ENCODE measurements at places on chromosomes 3 and 15.

DNA sequence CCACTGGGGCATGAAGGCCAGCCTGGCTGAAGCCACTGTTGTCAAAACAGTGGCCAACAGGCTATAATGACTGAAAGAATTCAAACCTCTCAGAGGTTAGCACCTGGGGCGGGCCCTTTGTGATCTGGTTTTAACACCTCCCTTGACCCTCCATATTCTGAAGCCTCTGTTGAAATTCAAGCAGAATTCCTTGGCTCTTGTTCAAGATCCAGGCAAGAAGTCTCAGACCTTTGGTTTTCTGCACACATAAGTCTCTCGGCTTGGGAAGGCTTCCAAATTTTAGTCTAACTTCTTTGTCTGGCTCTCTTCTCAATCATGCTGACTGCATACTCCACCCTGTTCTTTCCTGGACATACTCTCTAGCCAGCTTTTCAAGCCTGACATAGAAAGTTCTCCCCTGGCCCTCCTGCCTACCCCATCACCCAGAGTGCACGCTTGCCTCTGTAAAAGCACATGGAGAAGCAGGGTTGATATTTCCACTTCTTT, 144.5 kb downstream of the PDZRN3 start:
- DNase-seq: no peak

DNA sequence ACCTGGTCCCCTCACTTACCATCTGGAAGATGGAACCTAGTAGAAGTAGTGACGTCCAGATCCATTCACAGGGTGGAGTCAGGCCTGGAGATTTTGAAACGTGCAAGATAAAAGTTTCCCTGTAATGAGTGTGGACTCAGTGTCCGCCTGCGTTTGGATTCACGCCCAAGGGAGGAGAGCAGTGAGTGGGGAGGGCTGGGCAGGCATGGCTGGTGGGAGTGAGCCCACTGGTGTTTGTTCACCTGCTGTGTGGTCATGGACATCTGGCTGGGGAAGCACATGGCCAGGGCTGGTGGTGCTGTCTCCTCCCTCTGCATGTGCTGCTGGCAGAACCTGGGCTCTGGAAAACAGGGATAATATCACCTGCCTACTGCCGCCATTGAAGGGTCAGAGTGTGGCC, 37.0 kb downstream of the RLBP1 start:
- no peak for DNase-seq

DNA sequence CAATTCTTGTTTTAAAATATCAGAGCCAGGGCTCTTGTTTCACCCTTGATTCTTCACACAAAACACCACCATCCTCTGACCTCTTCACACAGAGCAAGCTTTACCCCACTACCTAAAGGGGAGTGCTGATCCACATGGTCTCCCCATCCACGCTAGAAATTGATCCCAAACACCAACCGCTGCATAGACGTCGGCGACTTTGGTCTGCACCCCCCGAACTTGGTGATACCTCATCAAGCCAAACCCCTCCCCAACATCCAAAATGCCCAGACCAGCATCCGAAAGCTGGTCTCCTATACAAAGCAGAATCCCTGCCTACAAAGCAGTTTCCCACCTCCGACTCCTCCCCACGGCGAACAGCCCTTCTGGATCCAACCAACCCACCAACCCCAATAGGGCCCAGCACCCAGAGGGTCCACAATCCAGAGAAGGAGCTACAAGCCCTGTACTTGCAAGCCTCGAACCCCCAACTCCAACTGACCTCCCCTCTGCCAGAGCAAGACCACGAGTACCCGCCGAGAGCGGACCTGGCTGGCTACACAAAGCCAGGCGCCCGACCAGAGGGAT, 25.8 kb upstream of the MTHFS start:
- no peak for DNase-seq

DNA sequence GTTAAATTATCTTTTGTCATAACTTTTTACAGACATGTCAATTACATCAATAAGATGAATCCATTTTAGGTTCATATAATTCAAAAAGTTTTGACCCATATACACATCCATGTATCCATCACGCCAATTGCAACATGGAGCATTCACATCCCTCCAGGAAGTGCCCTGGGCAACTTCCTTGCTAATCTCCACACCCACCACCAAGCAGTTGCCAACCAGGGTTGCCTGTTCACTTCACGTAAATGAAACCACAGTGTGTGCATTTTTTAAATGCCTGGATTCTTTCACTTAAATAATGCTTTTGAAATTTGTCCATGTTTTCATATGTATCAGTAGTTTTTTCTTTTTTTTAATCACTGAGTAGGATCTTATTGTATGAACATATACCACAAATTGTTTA, 40.7 kb upstream of the LYZL4 start:
- DNase-seq: no peak

DNA sequence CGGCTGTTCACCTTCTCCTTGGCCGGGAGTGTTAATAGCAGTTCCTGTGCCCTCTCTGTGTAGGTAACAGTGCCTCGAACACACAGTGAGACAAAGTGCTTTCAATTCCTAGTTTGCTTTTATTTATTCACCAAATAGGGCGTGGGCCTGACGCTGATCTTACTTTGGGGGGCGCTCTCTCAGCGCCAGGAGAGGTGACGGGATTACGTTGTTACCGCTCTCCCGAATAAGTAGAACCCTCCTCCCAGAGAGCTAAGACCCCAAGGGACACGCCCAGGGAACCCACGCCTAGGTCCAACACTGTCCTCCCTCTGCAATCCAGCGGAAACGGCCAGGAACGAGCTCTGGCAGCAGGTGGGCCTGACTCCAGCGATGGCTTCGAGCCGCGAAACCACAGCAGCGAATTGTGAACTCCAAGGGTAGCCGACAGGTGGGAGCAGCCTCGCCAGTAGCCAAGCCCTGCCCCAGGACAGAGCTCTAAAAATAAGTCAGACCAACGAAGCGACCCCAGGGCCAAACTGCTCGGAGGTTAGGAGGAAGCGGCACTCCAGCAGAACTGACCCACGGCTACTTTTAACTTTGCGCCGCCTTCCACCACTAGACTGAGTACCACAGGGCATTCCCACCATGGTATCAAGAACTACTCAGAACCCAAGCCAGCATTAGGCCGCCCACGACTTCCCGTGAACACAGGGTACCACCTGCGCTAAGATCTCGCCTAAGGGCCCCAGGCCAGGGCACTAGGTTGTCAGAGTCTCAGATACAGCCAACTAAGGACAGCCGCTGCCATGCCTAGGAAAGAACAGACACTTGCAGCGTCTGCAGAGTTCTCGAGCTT, 1.6 kb upstream of the SIN3A start:
- no peak for DNase-seq

DNA sequence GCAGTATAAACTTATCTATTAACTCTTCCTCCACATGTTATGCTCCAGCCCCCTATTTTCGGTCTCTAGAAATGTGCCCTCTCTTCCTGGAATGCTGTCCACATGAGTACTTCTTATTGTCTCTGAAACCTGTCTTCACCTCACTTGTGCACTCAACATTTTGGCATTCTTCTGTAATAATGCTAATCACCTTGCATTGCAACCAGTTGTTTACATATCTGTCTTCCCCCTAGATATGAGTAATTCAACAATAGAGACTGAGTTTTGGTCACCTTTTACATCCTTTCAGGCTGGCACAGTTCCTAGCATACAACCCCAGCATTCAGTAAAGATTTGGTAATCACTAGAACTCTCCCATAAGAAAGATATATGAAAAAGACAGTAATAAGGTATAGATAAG, 17.2 kb downstream of the CCDC80 start:
- DNase-seq: no peak

- DNase-seq: no peak
Measured at GRCh38 chr15:70505936-70506912, 257.1 kb downstream of the UACA start.

GRCh38 chr3:24434651-24435050, 60.0 kb downstream of the THRB start:
- DNase-seq: no peak

GRCh38 chr15:62439543-62440016, 274.5 kb upstream of the C2CD4B start:
- no peak for DNase-seq

DNA sequence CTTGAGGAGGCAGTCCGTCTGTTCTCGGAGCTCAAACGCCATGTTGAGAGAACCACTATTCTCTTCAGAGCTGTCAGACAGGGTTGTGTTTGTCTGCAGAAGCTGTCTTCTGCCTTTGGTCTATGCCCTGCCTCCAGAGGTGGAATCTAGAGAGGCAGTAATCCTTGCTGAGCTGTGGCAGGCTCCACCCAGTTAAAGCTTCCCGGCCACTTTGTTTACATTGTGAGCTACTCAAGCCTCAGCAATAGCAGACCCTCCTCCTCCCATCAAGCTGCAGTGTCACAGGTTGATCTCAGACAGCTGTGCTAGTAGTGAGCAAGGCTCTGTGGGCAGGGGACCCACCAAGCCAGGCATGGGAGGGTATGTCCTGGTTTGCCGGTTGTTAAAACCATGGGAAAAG, 8.9 kb downstream of the OR5AC2 start:
- DNase-seq: no peak

GRCh38 chr3:37712918-37713817, 148.5 kb upstream of the CTDSPL start:
- DNase-seq: no peak

DNA sequence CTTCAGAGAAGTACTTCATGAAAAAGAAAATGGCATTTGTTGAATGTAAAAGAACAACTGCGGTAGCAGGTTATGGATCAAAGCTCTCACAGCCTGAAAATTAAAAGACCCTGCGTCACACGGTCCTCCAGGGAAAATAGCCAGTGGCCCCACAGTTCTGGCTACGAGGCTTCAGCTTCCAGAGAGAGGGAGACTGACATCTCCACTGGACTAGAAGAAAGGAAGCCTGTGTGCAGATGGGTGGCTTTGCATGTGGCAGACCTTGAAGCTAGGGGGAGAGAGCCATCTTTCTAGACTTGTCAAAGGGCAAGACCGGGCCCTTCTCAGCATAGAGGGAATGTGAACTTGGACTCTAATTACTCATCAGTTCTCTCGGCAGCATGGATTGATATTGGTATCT, 159.4 kb downstream of the SLCO3A1 start:
- no peak for DNase-seq

- DNase-seq: no peak
Measured at GRCh38 chr3:45029216-45029615, 3.1 kb downstream of the CLEC3B start.

DNA sequence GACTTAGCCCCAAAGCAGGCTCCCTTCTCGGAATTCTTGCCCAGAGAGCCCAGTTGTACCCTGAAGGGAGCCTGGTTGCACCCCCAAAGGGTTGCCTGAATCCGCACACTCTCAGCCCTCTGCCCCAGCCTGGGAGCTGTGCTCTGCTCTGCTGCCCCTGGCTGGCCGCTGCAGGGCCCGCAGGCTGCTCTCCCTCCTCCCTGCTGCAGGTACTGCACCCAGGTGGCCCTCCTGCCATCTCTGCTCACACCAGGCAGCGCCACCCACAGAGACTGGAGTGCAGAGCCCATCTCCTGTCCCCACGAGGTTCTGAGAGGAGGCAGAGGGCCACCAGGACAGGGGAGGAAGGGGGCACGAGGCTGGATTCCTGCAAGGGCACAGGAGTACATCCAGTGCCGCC, 134.2 kb upstream of the NSMCE3 start:
- no peak for DNase-seq

DNA sequence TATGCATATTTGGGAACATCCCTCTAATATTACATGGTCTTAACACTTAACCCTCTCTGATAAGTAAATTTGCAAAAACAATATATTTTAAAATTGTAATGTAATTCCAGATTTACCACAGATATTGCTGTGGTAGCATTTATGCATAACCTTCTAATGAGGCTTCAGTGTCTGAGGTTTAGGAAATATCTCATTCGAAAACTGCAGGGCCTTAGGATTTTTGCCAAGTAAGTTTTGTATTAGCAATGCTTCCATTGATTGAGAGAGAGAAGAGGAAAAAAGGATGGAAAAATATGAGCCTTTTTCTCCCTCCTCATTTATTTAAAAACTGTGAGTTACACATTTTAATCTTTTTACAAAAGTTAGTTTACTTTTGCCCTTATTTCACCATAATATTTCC, 294.6 kb downstream of the EPHA3 start:
- DNase-seq: no peak

DNA sequence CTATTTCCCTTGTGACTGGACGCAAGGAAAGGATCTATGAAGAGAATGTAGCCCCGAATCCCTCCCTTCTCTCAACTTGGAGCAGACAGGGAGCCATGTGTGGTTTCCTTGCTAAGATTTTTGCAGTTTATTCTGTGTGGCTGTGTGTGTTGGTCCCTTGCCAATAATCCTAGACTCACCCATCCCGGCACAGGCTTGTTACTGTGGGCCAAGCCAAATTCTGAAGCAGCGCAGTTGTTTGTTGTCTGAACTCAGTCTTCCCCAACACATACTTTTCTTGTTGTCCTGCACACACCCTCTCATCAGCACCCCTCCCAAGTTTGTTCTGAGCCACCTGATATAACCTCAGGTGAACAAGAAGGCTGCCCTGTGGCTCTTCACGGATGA, 193.3 kb upstream of the CTDSPL start:
- no peak for DNase-seq

DNA sequence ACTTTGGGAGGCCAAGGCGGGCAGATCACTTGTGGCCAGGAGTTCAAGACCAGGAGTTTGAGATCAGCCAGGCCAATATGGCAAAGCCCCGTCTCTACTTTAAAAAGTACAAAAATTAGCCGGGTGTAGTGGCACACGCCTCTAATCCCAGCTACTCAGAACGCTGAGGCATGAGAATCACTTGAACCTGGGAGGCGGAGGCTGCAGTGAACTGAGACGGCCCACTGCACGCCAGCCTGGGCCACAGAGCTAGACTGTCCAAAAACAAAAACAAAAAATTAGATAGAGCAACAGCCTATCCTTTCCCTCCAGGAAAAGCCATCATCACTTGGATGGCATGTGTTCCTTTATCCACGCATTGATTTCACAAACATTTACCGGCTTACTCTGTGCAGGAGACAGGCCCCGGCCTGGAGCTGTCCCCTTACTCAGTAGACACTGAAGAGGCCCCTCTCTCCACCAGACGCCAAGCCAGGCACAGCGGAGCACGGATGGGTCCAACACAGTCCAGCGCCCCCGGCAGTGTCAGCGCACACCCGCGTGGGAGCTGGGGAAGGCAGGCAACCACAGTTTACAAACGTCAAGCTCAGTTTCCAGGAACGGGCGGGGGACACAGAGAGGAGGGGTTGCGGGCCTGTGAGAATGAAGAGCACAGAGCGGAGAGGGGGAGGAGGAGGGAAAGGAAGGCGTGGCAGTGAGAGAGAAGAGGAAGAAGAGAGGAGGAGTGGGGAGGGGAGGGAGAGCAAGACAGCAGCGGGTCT, 3.1 kb downstream of the GP5 start:
- no peak for DNase-seq

Data from omental fat pad (tissue), 4 donors.